Stimulated activated CD8-positive, alpha-beta memory T cell treated with anti-CD3 and anti-CD28 coated beads, Interleukin-4, amount 100 ng/mL, for 4 hours (primary cell): ENCODE measurements at places on chromosomes 2 and 18.

DNA sequence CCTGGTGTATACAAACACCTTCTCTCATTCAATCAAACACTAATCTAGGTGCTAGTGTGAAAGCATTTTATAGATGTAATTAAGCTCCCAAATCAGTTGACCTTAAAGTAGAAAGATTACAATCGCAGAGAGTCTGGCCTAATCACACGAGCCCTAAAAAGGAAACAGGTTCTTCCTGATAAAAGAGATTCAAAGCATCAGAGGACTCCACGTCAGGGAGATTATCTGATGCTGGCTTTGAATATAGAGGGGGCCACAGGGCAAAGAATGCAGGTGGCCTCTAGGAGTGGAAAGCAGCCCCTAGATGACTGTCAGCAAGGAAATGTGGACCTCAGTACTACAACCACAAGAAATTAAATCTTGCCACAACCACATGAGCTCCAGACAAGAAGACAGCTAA is 28.2 kb upstream of the ZC3H15 start:
- no peak for DNase-seq

GRCh38 chr2:81247648-81248047 is 943.1 kb upstream of the LRRTM1 start:
- DNase-seq, result no peak

GRCh38 chr2:218005028-218005427 is 2.2 kb upstream of the TNS1 start:
- no peak for DNase-seq

GRCh38 chr2:161117506-161117905 is 42.7 kb upstream of the TANK start:
- no peak for DNase-seq

GRCh38 chr18:3653263-3653850 is 203.4 kb downstream of the TGIF1 start:
- no peak for DNase-seq

- no peak for DNase-seq
These were observed 25.6 kb downstream of the GLI2 start for GRCh38 chr2:120761164-120761861.

- no peak for DNase-seq
These were observed 66.5 kb downstream of the BOLA3 start for GRCh38 chr2:74081030-74081762.

DNA sequence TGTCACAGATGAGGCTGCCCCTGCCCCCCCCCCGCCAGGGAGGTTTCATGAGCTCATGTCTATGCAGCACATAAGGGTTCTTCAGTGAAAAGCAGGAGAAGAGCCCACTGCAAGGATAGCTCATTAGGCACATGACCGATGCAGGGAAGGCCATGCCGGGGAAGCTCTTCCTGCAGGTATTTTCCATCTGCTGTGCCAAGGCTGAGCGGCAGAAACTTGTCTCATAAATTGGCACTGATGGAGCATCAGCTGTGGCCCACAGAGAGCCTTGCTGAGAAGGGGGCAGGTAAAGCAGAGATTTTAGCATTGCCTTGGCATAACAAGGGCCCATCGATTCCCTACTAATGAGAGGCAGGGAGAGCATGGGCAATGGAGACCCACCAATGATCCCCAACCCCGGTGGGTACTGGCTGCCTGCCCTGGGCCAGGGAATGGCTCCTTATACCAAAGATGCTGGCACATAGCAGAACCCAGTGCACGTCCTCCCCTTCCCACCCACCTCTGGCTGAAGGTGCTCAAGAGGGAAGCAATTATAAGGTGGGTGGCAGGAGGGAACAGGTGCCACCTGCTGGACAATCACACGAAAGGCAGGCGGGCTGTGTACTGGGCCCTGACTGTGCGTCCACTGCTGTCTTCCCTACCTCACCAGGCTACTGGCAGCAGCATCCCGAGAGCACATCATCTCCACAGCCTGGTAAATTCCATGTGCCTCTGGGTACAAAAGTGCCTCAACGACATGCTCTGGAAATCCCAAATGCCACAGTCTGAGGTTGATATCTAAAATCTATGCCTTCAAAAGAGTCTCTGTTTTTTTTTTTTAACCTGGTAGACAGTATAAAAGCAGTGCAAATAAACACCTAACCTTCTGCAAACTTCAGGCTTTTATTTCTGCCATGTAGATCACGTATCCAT is 41.4 kb downstream of the STEAP3 start:
- DNase-seq, result no peak

- DNase-seq, result no peak
These were observed 25.8 kb downstream of the YPEL5 start for GRCh38 chr2:30172627-30173026.

- DNase-seq, result no peak
These were observed 82.8 kb upstream of the RPL31 start for GRCh38 chr2:100919316-100919715.

DNA sequence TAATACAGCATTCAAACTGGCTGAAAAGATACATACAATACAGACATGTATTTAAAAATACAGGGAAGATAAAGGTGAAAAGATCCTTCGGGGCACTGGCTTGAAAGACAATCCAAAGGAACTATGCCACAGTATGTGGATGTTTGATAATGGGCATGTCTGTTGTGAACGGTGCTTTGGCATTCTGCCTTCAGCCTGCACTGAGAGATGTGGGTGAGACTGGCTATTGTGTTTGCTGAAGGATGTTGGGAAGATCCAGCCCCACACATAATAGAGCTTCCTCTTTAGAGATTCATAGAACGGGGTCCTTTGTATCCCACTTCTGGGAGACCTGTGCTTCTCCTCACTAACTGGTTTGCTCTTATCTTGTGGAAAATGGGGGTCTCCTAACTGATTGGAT is 65.1 kb upstream of the CXCR4 start:
- no peak for DNase-seq

DNA sequence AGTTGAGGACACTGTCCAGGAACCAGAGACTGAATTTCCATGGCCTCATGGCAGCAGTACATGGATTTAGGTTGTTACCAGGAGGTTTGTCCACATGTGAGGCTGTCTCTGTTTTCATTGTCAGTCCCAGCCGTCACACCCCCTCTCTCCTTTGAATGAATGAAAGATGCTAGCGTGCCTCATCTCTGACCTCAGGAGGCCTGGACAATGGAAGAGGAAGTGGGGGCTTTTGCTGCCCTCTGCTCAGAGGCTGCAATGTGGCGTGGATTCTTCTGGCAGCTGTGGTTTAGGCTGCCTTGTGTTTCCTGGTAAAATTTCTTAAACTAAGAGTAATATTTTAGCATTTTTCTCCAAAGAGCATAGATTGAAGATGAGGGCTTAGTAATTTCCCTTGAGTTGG is 47.5 kb downstream of the RAB31 start:
- DNase-seq, result no peak

- no peak for DNase-seq
These were observed 1.5 kb downstream of the RHOB start for GRCh38 chr2:20448246-20448976.

DNA sequence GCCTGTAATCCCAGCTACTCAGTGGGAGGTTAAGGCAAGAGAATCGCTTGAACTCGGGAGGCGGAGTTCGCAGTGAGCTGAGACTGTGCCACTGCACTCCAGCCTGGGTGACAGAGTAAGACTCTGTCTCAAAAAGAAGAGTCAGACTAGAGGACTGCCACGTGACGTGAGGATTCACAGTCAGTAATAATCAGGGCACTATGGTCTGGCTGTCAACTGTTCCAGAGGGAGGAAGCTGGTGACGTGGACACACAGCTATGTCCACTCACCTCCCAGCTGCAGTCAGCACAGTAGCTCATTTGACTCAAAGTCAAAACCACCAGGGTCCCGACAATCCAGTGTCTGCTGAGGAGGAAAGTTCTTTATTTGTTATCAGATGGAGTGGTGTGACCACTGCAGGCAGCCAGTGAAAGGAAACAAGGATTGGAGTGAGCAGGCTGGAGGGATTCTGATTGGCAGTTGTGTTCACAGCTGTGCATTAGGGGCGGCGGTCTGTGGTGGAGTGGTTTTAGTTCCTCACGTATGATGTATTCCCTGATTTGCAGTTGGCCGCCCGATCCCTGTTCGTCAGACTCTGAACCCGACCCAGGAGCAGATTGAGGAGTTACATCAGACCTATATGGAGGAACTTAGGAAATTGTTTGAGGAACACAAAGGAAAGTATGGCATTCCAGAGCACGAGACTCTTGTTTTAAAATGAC is 37.9 kb downstream of the MOGAT1 start:
- DNase-seq, result no peak

- DNase-seq, result no peak
These were observed 85.5 kb downstream of the MALT1 start for GRCh38 chr18:58756596-58757240.

GRCh38 chr2:177629357-177630024 is 236.9 kb downstream of the AGPS start:
- no peak for DNase-seq

DNA sequence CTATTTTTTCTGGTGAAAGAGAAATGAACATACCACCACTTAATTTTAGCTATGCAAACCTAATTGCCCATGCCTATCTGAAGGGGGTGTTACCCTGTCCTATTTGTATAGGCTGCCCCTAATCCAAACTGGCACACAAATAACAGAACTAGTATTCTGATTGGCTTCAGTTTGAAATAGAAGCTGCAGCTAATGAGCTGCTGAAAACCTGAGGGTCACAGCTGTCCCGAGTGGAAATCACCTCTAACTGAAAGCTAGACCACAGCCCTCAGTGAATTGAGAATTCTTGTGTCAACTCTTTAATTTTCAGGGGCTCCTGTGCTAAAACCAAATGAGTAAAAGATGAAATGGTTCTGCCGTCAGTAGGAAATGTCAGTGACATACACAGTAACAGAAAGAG is 28.7 kb downstream of the CCDC141 start:
- DNase-seq, result no peak

DNA sequence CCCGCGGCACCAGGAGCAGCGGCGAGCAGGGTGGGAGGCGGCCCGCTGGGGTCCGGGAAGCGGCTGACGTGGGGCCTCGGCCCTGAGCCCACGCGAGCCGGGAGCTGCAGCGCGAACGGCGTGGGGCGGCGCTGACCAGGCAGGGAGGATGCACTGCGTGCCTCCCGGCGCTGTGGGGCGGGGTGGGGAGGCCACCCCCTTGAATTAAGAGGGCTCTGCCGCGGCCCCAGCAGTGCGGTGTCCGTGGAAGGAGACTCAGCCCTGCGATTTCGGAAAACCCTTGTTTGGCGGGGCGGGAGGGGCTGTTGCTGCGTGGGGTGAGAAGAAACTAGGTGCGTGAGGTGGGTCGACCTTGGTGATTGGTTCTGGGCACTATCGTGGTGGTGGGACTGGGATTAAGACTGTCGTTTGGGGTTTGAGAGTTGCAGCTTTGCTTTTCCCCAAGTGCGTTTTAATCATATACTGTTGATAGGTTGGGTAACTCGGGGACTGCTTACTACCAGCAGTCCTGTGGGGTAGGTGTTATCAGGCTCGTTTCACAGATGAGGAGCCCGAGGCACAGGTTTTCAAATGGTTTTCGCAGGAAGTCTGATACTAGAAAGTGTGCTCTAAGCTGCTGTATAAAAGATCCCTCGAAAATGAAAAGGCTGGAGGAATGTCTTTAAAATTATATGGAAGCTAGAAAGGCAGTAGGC is 722 bp downstream of the ACSL3 start:
- DNase-seq, result peak; percentile 9

DNA sequence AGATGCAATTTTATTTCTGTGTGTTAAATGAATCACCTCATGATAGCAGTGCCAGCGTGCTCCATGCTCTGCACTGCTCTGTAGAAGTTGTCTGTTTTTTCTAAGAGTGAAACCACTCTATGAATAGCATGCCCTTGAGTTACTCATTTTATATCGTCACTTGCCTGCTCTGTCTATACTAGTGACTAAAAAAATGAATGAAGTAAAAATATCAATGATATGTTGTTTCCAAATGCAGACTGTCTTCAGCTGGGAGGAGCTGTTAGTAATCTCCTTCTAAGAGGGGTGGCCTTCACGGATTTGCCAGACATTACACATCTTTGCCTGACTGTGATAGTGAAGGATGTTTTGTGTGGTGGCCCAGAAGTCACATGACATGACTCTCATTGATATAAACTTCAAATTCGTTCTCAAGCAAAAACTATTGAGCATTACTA is 852.1 kb downstream of the CNTNAP5 start:
- no peak for DNase-seq

GRCh38 chr2:225013425-225014365 is 28.6 kb downstream of the DOCK10 start:
- DNase-seq, result no peak

GRCh38 chr2:127096718-127097470 is 10.1 kb downstream of the BIN1 start:
- DNase-seq, result no peak

DNA sequence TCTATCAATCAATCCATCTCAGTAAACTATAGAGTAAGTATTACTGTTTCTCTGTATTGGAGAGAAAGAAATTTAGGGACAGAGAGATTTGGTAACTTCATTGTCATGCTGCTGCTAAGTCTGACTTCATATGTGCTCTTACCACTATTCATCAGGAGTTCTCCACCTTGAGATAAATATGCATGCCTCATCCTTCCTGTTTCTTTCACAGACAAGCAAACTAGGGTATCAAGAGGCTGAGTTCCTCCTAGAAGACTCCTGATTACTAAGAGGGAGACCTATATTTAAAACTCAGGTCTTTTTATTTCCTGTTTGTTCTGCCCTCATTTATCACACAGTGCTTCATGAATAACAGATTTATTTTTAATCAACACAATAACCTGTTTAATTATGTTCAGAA is 34.1 kb downstream of the RIT2 start:
- DNase-seq, result no peak

DNA sequence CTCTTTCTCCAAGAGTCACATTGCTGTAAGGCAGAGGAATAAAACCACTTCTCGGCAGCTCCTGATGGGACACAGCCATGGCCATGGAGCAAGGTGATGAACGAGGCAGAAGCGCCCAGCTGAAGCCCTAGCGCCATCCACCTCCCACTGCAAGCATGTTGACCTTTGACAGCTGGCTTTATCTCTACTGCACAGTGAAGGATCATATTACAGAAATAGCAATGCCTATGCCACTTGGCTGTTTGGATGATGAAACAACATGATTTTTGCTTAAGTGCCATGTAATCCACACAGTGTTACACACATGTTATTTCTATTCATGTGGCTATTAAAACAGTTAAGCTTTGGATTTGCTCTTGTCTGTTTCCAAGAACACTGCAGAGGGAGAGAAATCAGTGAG is 167.7 kb downstream of the VAPA start:
- no peak for DNase-seq

- DNase-seq, result no peak
These were observed 246.6 kb upstream of the SESTD1 start for GRCh38 chr2:179511105-179511789.

GRCh38 chr2:136219963-136220362 is 102.0 kb upstream of the CXCR4 start:
- DNase-seq, result no peak

- DNase-seq, result no peak
These were observed 45.7 kb downstream of the RALB start for GRCh38 chr2:120298173-120298835.

DNA sequence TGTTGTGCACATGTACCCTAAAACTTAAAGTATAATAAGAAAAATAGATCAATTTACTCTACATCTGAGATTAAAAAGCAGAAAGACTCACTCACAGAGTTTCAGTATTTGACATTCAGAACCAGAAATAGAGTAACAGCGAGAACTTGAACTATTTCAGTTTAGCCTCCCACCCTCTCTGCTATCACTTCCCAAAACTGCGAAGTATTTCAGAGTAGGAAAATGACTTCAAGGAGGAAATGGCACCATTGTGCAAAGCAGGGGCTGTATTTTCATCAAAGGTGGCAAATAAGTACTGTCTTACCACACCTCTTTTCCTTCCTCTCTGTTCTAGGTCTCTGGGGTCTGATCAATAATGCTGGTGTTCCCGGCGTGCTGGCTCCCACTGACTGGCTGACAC is 13.6 kb downstream of the DHRS9 start:
- no peak for DNase-seq

GRCh38 chr2:102895376-102895775 is 133.5 kb downstream of the TMEM182 start:
- DNase-seq, result no peak
